Central memory CD4-positive, alpha-beta T cell (primary cell): ENCODE measurements at places on chromosomes 4 and X.

- no peak for DNase-seq
Observed at GRCh38 chr4:180578175-180578574, 1665.0 kb upstream of the TENM3 start.

- no peak for DNase-seq
Observed at GRCh38 chr4:38044060-38044459, 83.9 kb downstream of the PTTG2 start.

GRCh38 chr4:76233967-76234678 is 17.4 kb upstream of the FAM47E start:
- DNase-seq, result no peak

- no peak for DNase-seq
Observed at GRCh38 chrX:132270021-132270420, 50.8 kb upstream of the RAP2C start.

DNA sequence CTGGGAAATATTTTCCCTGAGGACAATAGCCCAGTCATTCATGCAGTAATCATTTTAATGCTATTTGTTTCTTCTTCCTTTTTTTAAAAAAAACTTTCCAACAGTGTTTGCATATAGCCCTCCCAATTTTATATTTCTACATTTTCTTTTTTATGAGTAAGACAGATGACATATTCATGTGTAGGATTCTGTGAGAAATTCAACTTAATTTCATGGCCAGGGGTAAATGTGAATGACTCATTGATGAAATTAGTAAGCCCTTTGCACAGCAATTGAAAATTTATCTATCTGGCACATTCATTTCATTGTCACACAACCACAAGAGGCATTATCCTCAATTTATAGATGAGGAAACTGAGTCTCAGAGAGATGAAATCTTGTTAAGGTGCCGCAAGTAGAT is 13.7 kb upstream of the SMIM20 start:
- no peak for DNase-seq

GRCh38 chr4:89162496-89162895 is 51.2 kb downstream of the TIGD2 start:
- no peak for DNase-seq

GRCh38 chrX:147876849-147877646 is 34.7 kb upstream of the FMR1 start:
- DNase-seq, result no peak
